ENCODE measurements at places on chromosomes 16 and 17.

GRCh38 chr17:36877771-36878170, 59.5 kb upstream of the LHX1 start:
- no peak for DNase-seq

DNA sequence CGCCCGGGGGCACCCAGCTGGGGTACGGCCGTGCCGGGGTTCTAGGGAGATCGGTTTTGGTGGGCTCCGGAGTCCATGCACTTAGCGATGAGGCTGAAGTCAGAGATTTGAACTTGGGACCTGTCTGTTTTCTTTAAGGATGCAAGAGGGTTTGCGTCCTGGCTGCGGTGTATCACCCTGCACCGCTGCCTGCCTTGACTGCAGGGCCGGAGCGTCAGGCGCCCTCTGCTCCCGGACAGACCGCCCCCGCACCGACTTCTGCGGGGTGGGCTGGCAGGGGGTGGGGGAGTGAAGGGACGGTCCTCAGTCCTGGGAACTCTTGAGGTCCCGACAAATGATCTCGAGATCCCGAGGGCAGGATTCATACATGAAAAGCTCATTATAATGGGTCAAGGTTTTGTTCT, 701 bp downstream of the PDP2 start:
- no peak for DNase-seq

DNA sequence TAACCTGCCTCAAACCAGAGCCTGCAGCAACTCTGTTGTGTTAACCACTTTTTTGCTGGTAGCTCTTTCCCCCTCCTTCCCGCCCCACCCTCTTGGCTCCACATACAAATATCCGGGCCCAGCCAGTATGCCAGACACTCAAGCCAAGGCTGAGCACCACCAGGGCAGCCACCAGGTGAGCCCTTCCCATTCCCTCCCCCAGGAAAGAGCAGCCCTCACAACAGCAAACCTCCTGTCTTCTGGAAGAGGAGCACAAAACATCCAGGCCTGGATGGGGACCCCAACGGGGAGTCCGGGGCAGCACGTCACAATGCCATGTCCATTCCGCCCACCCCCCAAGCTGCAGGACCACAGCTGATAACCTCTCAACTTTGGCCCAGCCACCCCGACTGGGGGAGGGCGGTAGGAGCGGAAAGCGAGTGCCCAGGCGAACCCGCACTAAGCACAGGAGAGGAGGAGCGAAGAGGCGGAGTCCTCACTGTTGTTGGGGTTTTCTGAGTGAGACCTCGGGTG, 757 bp downstream of the ORMDL3 start:
- DNase-seq: no peak

DNA sequence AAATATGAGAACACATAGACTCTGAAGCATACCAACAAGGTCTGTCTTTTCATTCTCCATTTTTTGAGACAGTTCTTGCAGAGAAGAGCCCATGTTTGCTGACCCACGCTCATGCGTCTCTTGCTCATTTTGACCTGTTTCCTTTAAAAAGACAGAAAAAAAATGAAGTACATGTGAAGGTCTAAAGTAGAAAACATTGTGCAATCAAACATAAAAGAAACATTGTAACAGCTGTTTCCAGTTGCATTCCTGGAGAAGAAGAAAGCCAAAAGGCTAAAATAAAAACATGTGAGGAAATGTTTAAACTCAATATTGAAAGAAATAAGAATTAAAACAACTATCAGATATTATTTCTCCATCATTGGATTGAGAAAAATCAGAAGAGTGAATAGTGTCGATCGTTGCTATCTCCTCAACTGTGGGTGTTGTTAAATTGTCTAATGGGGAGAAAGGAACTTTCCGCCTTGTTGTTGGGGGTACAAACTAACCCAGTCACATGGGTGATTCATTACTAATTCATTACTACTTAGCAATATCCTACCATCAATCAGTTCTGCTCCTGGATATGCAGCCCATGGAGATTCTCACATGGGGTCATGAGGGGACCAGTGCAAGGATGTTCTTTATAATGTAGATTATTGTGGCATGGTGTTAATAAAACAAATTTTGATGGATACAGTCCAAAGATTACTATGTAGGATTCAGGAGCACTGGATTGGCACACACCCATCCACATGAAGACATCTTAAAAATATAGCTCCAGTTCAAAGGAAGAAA, 9.5 kb downstream of the ABCA9 start:
- DNase-seq: no peak

GRCh38 chr17:20214794-20215193, 205.6 kb downstream of the SPECC1 start:
- DNase-seq: no peak

DNA sequence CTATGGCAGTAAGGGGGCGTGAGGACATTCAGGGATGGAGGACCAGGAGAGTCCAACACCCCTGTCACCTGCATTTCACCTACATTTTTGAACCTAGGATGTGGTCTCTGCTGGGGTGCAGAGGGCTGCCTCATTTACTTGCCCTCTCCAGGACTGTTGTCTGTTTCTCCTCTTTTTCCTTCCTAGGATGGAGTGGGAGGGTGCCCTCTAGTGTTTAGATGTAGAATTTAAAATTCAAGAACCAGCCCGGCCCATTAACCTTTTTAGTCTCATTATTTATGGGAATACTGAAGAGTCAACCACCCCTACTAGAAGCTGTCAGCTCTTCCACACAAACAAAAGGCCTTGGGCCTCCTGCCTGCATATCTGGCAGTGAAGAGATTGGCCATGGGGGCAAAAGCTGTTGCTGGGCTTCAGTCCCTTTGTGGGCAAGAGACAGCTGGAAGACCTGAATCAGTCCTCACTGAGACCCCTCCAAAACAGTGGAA, 2.5 kb upstream of the STARD3 start:
- no peak for DNase-seq

DNA sequence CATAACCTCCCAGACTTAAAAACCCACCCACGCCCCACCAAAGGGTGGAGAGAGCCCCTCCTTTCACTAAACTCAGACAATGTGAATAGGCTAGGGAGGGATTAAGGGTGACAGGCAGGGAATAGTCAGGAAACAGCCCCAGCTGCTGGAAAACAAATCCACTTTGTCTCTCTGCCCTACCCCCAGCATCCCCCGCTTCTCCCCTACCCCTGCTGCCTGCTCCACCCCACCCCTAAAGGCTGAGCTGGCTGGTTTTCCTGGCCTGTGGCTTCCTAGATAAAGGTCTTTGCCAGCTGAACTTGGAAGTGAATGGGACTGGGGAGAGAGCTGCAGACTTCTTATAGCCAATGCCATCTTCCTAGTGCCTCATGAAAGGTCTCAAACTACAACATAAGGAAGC, 15.0 kb downstream of the CAVIN1 start:
- no peak for DNase-seq

DNA sequence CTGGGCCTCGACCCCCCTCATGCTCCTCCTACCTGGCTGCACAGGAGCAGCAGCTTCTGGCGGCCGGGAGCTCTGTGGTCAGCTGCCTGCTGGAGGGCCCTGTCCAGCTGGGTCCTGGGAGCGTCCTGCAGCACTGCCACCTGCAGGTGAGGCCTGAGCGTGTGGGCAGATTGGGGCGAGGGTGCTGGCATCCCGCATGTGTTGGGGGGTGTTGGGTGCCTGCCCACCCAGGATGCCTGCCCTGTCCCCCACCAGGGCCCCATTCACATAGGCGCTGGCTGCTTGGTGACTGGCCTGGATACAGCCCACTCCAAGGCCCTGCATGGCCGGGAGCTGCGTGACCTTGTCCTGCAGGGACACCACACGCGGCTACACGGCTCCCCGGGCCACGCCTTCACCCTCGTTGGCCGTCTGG, 16.5 kb downstream of the FCSK start:
- DNase-seq: no peak

GRCh38 chr17:35001549-35001948, 21.2 kb downstream of the LIG3 start:
- no peak for DNase-seq

GRCh38 chr17:59327981-59328290, 3.5 kb upstream of the YPEL2 start:
- DNase-seq: no peak

DNA sequence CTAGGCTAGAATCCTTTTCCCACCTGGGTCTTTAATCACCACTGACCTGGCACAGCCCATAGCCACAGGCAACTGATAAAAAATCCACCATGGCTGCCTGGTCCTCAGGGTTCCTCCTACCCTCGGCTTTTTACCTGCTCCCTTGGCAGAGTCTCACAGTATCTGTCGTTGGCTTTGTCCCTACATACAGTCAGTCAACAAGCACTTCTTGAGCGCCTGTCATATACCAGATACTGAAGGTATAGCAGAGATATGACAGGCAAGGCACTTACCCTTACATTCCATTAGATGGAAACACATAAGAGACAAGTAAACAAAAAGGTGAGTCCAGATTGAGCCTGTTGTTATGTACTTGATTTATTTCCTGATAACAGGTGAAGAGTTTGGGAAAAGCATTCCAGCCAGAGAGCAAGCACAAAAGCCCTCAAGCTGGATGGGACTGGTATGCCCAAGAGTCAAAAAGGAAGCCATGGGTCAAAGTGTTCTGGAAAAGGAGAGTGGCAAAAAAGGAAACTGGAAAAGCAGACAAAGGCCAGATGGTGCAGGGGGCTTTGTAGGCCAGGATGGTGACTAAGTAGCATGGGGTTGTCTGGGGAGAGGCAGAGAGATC, 247.0 kb downstream of the CHD9NB start:
- no peak for DNase-seq

DNA sequence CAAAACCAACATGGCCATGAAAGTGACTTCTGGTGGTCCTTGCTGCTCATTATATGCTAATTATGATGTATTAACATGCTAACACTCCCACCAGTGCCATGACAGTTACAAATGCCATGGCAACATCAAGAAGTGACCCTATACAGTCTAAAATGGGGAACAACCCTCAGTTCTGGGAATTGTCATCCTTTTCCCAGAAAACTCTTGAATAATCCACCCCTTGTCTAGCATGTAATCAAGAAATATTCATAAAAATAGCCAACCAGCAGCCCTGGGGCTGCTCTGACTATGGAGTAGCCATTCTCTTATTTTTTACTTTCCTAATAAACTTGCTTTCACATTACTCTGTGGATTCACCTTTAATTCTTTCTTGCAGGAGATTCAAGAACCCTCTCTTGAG, 35.9 kb downstream of the DNAJA2 start:
- DNase-seq: no peak

- DNase-seq: no peak
These were observed 319.4 kb upstream of the SALL1 start for GRCh38 chr16:51470492-51470891.

DNA sequence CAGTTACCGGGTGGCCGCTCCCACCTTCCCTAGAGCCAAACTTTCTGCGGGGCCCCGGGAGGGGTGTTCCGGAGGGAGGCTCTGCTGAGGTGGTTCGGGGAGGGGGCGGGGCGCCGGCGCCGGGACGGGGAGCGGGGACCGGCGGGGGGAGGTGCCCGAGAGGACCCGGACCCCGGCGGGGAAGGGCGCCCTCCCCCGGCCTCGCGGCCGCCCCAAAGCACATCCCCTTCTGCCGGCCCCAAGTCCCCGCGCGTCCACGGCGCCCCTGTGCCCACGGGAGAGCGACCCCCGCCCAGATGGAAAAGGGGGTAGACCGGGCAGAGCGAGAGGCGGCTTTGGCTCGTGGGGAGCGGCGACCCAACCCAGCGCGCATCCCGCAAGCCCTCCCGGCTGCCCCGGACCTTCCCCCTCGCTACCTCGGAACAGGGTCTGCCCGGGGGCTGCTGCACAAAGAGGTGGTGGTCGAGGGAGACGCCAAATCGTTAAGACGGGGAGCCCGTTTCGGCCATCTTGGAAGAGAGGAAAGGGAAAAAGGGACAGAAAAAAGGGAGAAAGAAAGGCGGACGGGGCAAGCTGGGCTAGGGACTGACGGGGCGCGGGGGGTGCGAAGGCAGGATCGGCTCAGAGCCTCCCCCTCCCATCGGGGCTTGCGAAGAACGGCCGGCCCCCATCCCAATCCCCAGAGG, 530 bp downstream of the PCGF2 start:
- DNase-seq: no peak

GRCh38 chr17:72506773-72507172, 386.0 kb downstream of the SOX9 start:
- DNase-seq: no peak

- no peak for DNase-seq
These were observed 215.7 kb upstream of the CIBAR2 start for GRCh38 chr16:85327731-85328675.

DNA sequence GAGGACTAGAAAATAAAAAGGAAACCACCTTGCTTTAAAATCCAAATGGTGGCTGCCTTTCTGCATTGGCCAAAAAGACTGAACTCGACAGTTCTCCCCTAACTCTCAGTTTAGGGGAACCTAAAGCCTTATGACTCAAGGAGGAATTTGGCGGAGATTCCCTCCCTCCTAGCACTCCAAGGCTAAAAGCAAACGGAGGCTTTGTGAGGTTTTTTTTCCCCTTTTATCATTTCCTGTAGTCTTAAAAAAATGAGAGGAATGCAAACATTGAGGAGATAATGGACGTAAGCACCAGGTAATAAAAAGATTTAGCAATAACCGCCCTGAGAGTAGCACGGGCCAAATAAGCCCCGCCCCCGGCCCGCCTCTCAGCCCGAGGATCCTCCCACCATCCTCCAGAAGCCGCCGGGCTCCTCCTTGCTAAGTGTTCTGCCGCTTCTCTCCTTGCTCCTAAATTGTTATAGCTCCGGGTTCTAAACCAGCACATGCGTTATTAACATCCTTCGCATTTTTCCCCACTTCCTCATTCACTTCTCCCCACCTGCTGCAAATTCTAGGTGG, 5.8 kb upstream of the KIFC3 start:
- no peak for DNase-seq

- DNase-seq: no peak
These were observed 35.7 kb downstream of the PLD6 start for GRCh38 chr17:17170346-17170985.

- DNase-seq: no peak
These were observed 10.5 kb downstream of the NXN start for GRCh38 chr17:968812-969730.

DNA sequence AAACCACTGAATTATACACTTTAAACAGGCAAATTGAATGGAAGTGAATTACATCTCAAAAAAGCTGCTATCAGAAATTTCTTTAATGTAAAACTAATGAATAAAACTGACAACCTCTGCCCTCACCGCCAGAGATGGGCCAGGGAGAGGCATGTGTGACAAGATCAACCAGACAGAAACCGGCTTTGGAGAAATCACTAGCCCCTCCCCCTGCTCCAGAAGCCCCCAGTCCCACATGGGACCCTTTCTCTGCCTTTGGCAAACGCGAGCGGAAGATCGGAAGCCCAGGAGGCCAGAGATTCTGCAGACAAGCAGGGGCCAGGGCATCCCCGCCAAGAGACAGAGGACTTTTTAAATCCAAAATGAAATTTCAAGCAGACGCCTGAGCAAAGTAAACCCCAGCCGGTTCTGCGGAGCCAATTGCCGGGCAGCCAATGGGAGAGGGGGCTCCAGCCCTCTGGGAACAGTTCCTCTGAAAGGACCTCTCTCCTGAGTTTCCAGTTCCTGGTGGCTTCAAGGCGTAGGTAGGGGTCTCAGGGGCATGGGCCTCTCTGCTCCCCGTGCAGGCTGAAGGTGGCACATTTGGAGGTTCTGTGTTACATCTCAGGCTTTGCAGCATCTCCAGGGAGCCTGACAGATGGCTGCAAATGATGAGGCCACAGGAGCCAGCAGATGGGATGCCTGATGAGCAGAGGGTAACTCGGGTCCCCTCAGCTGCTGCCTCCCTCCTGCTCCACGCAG, 118.1 kb downstream of the GSG1L start:
- DNase-seq: no peak

All from glomerular endothelial cell (primary cell).